Left ventricle myocardium inferior (tissue), 1 donor: ENCODE measurements at places on chromosomes 7 and 10.

DNA sequence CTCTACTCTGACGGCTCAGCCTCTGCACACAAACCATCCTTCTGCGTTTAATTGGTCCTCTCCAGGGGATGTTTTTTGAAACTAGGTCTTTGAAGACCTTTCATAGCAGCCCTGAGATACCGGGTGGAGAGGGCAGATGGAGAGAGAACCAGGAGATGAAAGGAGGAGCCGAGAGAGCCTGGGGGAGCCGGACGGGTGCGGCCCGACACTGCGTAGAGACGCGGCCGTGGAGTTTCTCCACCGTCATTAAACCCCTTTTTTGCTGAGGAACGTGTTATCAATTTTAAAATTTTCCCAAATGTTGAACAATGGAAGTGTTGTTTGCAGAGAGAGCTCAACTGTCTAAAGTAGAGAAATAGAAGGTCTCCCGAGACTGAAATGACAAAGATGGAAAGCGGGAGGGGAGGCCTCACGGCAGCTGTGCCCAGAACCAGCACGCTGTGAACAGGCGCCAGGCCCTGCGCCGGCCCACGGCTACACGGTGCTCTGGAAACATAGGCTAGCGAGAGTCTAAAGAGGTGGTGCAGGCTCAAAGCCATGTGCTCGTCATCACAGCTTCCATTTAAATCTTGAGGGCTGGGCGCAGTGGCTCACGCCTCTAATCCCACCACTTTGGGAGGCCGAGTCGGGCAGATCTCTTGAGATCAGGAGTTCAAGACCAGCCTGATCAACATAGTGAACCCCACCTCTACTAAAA is 307.0 kb downstream of the PTPRN2 start:
- DNase-seq: no peak

GRCh38 chr7:104779888-104780287 is 234.1 kb upstream of the KMT2E start:
- no peak for DNase-seq

DNA sequence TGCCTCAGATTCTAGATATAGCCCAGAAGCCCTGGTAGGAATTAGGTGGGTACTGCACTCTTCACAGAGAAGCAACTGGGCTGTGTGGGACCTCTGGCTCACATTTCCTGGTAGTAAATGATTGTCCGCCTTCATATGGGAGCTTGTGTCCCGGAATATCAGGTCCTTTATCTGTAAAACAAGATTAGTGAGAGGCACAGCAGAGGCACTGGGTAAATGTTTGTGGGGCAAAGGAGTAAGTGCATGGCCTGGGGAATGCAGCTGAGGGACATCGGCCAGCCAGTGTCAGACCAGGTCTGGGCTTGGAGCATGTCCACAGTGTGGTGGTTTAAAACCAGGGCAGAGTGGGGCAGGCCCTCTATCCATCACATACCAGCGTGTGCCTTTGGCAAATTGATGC is 323.3 kb upstream of the ZMIZ1 start:
- DNase-seq: no peak

- DNase-seq: peak; percentile 28
Measured at GRCh38 chr7:115009736-115010440, 88.0 kb downstream of the MDFIC start.

GRCh38 chr10:92313750-92314149 is 22.8 kb downstream of the MARCHF5 start:
- no peak for DNase-seq
